Activated CD8-positive, alpha-beta T cell treated with anti-CD3 and anti-CD28 coated beads, Interleukin-2, amount 10 ng/mL, durations not matched to agents 7 days and 5 days (primary cell): ENCODE measurements at places on chromosomes 2 and 18. TPM values are rescaled to one million over a fixed set of nuclear protein-coding genes. Genes with fewer than 3 reads are reported as not detected.

GRCh38 chr2:9703085-9703678, 72.4 kb upstream of the YWHAQ start:
- H3K4me1 ChIP-seq = peaks cover 46% of the 10 kb centered on the region
- H3K27me3 ChIP-seq = peaks cover 20% of the 10 kb centered on the region
- peaks cover 3% of the 10 kb centered on the region for H3K36me3 ChIP-seq
- peak overlapping the region; percentile 85 for H3K27ac ChIP-seq

DNA sequence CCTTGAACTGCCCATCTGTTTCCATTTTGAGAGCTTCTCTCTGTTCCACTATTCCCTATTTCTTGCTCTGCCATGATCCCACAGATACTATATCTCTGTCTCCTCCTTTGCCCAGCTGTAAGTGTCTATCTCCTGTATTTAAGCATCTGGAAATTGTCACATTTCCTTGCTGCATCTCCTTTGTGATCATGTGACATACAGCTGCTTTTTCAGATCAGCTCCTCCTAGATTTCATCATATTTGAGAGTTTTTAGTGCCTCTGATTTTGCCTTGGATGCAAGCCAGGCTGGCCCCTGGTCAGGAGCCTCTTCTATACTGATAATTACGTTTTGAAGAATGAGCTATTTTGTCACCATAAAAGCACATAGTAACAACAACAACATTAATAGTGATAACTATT, 131.7 kb upstream of the TNP1 start:
- no peaks in the 10 kb centered on the region for H3K36me3 ChIP-seq
- DNase-seq = no peak
- H3K27ac ChIP-seq = no peak overlapping the region

GRCh38 chr2:30231996-30232800, 864 bp downstream of the LBH start:
- H3K27me3 ChIP-seq = peaks cover 5% of the 10 kb centered on the region
- DNase-seq = peak; percentile 91
- peaks cover 38% of the 10 kb centered on the region for H3K36me3 ChIP-seq
- peak overlapping the region; percentile 93 for H3K27ac ChIP-seq
- peak overlapping the region; percentile 73 for H3K4me3 ChIP-seq

PKDCC gene
- not detected for total RNA-seq

GRCh38 chr18:7737550-7737949, 170.4 kb downstream of the PTPRM start:
- DNase-seq = no peak
- no peak overlapping the region for H3K4me3 ChIP-seq
- H3K27ac ChIP-seq = no peak overlapping the region
- H3K36me3 ChIP-seq = no peaks in the 10 kb centered on the region
- no peaks in the 10 kb centered on the region for H3K27me3 ChIP-seq
- H3K4me1 ChIP-seq = no peaks in the 10 kb centered on the region

CYTIP gene
- total RNA-seq = 222 TPM

TOGARAM2 gene
- total RNA-seq = 10.5 TPM

DNA sequence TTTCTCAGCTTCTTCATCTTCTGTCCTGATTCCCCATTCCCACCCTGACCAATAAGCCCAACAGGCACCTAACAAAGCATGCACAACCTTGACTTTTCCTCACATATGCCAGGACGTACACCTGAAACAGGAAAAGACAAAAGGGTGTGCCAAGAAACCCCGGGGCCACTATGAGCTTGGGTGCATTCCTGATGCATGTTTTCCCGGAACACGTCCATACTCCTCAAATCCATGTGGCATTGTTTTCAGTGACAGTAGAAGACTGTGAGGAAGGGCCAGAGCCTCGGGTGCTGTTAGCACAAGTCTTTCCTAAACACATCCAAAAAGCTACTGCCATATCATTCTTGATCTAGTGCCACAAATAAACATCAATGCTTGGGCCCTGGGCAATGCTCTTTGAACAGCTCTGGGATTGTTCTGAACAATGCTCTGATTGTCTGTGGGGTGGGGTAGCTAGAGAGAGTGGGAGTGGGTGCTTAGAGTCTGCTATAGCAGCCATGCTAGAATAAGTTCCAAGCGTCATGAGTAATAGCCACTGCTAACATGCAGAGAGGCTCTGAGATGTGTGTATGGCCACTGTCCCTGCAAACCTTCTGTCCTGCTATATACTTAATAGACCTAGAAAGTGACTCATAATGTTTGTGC, 181.7 kb upstream of the CRIM1 start:
- no peaks in the 10 kb centered on the region for H3K4me1 ChIP-seq
- H3K36me3 ChIP-seq = no peaks in the 10 kb centered on the region
- DNase-seq = no peak
- H3K27me3 ChIP-seq = peaks cover 3% of the 10 kb centered on the region
- no peak overlapping the region for H3K27ac ChIP-seq

CFAP210 gene
- total RNA-seq = not detected

DNA sequence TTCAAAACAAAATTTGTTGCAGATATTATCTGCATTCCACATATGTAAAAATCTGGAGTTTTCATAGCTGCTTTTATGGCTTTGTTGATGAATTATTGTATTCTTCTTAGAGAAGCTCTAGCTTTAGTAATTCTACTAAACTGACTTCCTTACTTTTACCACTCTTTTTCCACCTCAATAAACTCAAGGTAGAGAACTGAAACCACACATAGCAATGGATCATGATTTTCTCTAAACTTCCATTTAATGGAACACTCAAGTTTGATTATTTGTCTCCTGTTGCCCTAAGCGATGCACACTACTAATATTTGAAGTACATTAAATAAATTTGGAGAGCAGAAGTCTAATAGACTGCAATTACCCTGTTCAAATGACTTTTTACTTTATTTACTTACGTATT, 192.0 kb downstream of the NBAS start:
- H3K36me3 ChIP-seq = peaks cover 15% of the 10 kb centered on the region
- H3K4me1 ChIP-seq = no peaks in the 10 kb centered on the region
- no peaks in the 10 kb centered on the region for H3K27me3 ChIP-seq
- no peak overlapping the region for H3K27ac ChIP-seq

GRCh38 chr2:169495310-169495928, 14.1 kb upstream of the KLHL41 start:
- DNase-seq = no peak
- no peaks in the 10 kb centered on the region for H3K4me1 ChIP-seq
- no peak overlapping the region for H3K4me3 ChIP-seq
- no peak overlapping the region for H3K27ac ChIP-seq

GRCh38 chr2:188364033-188364630, 72.5 kb downstream of the GULP1 start:
- no peak for DNase-seq
- H3K36me3 ChIP-seq = no peaks in the 10 kb centered on the region
- no peak overlapping the region for H3K4me3 ChIP-seq
- H3K27ac ChIP-seq = no peak overlapping the region
- no peaks in the 10 kb centered on the region for H3K27me3 ChIP-seq

- no peak overlapping the region for H3K27ac ChIP-seq
- no peak overlapping the region for H3K4me3 ChIP-seq
- no peaks in the 10 kb centered on the region for H3K27me3 ChIP-seq
- DNase-seq = no peak
Observed at GRCh38 chr2:42927334-42928160, 135.2 kb upstream of the HAAO start.
